ENCODE measurements at places on chromosomes 6 and 20.

DNA sequence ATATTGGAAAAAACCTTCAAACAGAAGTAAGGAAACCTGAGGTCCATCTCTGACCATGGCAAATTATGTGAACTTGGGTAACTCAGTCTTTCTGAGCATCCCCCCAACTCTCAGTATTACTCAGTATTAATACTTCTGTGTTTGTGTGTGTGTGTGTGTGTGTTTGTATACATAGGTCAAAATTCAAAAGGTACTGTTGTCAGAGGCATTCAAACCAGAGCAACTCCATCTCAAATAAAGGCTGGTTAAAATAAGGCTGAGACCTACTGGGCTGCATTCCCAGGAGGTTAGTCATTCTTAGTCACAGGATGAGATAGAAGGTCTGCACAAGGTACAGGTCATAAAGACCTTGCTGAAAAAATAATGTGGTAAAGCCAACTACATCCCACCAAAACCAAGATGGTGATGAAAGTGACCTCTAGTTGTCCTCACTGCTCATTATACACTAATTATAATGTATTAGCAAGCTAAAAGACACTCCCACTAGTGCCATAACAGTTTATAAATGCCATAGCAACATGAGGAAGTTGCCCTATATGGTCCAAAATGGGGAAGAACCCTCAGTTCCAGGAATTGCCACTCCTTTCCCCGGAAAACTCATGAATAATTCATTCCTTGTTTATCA is 33.3 kb upstream of the SLC22A16 start:
- DNase-seq = no peak

GRCh38 chr6:100426744-100427338 is 37.9 kb downstream of the SIM1 start:
- DNase-seq = no peak

DNA sequence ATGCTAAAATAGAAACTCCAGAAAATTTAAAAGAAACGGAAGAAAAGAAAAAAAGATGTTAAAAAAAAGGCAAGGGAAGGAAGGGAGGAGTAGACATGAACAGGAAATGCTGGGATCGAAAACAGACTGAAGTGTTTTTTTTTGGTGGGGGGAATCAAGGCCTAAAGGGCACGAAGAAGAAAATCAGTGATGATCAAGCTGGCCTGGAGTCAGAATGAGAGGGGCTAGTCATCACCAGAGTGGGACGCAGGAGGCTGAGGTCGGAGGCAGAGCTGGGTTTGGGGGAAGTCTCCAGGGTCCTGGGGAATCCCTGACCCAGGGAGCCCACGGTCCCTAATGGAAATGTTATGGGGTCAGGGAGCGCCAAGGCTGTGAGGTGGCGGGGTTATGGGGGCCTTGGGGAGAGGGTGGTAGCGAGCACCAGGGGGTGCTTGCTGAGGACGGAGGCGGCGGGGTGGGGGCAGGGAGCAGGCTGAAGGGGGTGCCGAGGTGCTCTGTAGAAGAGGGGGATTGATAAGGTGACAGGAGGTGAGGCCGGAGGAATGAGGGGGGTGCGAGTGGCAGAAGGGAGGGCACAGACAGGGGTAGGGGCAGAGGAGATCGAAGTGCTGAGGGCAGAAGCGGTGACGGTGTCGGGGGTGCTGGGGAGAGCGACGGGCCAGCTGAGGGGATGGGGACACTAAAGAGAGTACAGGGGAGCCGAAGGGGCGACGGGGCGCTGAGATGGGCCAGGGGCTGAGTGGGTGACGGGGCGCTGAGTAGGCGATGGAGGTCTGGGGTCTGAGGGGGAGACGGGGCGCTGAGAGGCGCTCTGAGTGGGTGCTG is 684 bp downstream of the ZNFX1 start:
- peak; percentile 74 for DNase-seq

DNA sequence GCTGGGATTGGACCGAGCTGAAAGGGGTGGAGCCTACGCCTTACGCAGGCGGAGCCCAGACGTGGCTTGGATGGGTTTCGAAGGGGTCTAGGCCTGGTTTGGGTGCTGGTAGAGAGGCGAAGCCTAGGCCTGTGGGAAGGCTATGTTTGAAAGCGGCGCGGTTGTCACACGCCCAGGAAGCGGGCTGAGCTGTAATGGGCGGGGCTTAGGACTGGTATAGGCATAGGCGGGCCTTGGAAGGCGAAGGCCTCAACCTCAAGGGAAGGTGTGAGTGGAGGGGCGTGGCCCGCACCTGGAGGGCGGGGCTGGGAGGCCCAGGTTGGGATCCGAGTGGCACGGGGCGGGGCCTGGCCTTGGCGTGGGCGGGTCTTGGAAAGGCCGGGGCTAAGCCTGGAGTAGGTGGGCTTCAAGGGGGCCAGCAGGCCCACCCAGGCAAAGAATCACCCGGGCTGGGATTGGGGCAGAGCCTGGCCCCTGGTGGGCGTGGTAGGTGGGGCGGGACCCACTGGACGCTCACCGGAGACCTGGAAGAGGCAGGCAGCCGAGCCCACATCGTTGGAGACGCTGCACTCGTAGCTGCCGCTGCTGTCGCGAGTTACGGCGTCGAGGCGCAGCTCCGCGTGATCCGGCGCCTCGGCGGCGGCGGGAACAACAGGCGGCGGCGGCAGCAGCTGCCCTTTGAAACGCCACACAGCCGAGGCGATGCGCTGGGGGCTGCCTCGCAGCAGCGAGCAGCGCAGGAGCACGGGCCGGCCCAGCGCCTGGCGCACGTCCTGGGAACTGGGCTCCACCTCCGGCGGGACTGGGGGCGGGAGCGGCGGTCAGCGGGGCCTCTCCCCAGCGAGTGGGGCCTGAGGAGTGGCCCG is 49.0 kb downstream of the MDGA1 start:
- DNase-seq = peak; percentile 23

DNA sequence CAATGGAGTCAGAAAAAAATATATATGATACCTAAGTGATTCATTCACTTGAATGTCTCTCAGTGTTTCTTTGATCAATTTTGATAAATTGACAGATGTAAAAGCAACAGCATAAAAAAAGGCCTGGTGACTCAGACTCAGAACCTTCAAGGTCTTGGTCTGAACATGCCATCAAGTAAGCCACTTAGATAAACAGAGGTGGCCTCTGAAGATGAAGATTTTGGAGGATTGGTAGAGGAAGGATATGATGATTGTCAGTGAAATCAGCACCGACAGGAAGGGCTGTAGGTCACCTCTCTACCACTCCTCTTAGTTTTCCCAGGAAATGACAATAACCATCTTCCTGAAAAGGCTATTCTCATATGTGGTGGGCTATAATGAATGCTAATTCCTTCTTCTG is 422.8 kb upstream of the EPHA7 start:
- no peak for DNase-seq

DNA sequence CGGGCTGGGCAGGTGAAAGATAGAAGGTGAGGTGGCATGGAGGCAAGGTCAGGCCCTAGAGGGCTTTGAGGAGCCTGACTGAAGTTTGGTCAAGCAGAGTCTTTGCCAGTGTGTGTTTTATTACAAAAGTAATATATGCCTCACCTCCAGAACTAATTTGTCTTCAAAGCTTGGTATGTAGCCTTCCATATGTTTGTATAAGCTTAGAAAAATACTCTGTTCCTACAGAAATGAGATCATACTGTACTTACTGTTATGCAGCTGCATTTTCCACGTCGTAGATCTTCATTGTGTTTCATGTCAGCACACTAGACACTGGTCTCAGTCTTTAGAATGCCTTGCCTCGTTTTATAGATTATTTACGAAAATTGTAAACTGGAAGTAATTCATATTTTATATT is 61.8 kb downstream of the ANKS1A start:
- DNase-seq = no peak

DNA sequence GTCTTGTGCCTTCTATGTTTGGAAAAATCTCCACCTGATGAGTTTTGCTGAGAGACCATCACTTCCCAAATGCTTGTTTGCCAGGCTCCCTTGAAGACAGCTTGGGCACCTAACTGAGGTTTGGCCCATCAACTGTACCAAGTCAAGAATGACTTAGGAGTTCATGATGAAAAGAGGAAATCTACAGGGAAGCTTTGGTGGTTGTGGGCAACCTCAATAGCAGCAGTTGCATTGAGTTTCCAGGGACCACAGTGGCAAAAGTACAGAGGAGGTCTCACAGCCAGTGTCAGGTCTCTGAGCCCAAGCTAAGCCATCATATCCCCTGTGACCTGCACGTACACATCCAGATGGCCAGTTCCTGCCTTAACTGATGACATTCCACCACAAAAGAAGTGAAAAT is 49.7 kb upstream of the PHACTR1 start:
- no peak for DNase-seq

DNA sequence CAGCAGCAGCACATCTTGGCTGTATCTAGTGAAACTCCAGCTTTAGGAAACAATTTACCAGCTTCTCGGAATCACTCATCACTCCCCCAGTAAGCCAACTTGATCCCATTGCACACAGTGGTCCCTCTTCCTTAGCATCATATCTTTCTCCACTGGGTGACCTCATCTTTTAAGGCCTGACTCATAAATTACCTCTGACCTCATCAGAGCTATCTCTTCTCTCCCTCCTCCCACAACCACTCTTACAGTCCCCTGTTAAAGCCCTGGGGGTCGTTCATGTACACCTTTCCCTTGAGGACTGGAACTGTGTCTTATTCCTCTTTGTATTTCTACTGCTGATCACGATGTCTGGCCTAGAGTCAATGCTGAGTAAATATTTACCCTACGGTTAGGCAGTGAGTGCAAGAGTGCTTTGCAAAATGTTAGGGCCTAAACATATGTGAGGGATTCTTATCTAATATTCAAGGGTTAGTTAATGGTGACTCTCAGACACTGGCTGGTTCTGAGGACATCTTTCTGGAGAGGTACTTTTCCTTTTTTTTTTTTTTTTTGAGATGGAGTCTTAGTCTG is 187.2 kb downstream of the LRFN2 start:
- DNase-seq = no peak

DNA sequence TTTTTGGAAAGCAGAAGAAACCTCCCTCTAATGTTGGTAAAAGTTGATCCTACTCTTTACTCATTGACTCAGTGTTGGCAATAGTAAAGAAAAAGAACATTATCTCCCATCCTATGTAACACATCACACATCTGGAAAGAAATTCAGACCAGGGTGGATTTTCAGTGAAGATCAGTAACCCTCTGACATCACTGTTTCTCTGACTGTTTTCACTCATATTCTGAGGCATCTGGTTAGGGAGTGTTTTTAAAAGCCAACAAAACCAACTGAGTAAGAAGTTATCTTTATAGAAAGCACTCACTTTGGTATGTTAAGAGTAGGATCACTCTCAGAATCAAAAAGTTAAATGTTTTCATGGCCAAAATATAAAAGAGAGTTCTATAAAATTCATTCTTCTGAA is 143.6 kb downstream of the DST start:
- no peak for DNase-seq

- DNase-seq = no peak
Measured at GRCh38 chr20:36298061-36298460, 8.1 kb upstream of the DLGAP4 start.

- DNase-seq = no peak
Measured at GRCh38 chr6:72418495-72418894, 203.4 kb upstream of the KCNQ5 start.

DNA sequence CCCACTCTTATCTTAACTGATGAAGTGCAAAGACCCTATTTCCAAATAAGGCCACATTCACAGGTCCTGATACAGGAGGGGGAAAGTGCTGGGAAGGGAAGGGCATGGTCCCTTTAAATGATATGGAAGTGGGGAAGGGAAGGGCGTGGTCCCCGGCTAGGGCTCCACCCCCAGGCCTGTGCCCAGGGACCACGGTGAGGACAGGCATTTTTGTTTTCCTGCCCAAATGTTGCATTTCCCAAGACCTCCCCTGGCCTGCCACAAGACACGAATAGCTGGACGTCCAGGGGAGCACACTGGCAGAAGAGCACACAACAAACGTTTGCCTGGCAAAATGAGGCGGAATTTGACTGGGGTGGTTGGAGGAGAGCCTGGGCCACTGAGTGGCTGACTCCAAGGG is 16.1 kb upstream of the HFE start:
- no peak for DNase-seq

- no peak for DNase-seq
Measured at GRCh38 chr20:12086359-12086758, 168.7 kb downstream of the BTBD3 start.

GRCh38 chr20:42721923-42722322 is 467.8 kb downstream of the PTPRT start:
- no peak for DNase-seq

GRCh38 chr6:30824698-30825097 is 59.6 kb upstream of the DDR1 start:
- no peak for DNase-seq

DNA sequence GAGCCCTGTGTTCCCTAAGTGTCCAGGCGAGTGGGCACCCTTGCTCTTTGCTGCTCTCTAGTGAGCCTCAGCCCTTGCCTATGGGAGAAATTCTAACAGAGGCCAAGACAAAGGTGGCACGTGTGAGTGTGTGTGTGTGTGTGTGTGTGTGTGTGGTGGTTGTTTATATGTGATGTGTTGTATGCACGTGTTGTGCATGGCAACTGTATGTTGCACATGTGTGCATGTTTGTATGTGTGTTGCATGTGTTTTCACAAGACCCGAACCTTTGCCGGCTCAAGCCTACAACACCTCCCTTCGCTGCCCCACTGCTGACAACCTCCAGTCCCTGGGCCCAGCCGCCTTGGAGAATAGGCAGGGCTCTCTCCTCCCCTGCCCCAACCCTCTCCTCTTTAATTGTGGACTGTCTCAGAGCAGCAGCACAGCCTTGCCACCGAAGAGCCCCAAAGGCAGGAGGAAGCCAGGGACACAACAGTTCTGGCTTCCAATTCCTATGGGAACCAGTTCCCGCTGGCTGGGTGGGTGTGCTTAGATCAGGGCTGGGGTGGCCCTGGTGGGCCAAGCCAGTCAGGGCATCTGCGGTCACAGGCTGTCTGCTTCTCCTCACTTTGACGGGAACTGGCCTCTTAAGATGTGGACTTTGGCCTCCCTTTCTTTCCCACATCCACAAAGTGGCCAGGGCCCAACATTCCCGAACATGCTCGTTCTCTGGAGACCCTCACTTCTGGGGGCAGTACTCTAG is 2.7 kb downstream of the KCNK16 start:
- DNase-seq = no peak

DNA sequence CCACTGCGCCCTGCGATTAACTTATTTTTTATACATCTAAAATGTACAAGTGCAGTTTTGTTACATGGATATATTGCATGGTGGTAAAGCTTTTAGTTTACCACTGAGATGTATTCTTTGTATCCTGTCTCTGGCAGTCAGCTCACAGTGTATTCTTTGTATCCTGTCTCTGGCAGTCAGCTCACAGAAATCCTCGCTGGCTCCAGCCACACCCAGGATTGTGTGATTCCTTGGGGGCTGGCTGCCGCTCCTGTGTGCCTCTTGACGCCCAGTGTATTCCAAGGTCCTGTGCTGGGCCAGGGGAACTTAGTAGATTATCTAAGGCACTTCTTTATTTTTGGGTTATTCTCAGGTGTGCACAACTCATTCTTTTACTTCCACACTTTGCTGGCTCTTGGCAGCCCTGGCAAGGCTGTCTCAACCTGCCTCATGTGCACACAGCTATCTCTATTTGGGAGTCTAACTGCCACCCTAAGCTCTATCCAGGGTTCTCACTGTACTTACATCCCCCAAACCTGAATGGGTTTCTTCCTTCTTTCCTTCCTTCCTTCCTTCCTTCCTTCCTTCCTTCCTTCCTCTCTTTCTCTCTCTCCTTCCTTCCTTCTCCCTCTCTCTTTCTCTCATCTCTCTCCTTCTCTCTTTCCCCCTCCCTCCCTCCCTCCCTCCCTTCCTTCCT is 12.4 kb upstream of the RNF24 start:
- no peak for DNase-seq
